ENCODE measurements at places on chromosomes 5 and 9. TPM values are rescaled to one million over a fixed set of nuclear protein-coding genes. Genes with fewer than 3 reads are reported as not detected.

Gene CCDC171
- total RNA-seq = 1.9 TPM

Gene BHMT
- total RNA-seq = not detected

Gene FANCC
- 18.2 TPM for total RNA-seq

Gene NFIB
- not detected for total RNA-seq

Gene LECT2
- total RNA-seq = not detected

Gene OR1Q1
- not detected for total RNA-seq

Gene PCDHA6
- not detected for total RNA-seq

Gene HAVCR2
- total RNA-seq = 77.6 TPM

Gene TRPM3
- total RNA-seq = not detected

Gene NME5
- total RNA-seq = not detected

Gene ODF2
- 77.5 TPM for total RNA-seq

Gene TXNDC8
- not detected for total RNA-seq

Gene VAV2
- 10.3 TPM for total RNA-seq

DNA sequence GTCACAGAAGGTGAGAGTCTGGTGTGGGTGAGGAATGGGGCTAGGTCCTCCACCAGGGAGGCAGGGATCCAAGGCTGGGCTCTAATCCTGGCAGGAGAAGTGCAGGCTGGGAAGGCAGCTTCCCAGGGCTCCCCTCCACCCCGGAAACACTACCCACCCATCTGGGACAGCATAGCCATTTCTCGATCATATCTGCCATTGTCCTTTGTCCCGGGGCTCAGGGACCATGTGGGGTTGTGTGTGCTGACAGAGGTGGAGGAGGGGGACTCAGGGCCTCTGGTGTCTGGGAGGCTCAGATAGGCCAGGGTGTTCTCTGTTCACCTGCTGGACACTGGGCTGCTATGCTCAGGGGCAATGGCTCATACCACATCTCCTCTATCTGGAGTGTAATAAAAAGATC is 32.2 kb upstream of the STRBP start:
- DNase-seq = no peak

DNA sequence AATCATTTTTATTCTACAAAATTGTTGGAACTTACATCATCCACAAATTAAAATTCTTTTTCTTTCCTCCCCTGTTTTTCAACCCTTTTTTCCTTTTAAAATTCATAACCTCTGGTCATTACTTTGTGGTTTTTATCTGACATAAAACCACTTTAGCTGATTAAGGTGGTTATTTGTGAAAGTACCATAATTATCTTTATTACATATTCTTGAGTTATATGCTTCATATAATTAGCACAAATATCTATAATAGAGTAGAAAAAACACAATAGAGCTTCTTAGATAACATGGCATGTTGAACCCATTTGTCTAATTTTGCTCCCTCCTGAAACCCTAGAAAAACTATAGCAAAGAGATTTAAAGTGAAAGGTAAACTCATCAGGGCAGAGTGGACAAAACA is 22.9 kb upstream of the PPIC start:
- no peak for DNase-seq

DNA sequence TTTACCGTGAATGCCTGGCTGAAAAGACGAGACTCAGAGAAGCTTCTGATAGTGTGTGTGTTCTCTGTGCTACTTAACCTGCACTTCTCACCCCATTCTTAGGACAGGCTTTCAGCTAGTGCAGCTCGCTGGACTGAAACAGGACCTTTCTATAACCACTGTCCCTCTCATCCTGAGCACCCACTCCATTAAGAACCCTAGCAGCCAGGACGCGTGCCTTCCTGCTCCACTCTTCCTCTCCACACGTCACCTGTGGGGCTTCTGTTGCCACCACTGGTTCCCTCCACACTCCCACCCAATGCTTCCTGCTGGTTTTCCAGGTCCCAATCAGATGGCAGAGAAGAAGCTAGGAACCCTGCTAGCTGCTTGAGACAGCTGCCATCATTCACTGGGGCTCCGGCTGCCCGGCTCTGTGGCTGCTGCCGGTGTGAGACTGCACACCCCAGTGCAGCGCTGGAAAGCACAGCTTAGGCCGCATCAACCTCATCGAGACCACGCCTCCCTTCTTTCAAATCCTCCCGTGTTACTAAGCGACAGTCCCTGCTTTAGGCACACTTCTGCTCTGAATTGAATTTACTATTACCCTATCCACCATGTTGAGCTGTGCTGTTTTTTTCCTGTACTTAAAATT is 44.0 kb downstream of the RNF130 start:
- no peak for DNase-seq

DNA sequence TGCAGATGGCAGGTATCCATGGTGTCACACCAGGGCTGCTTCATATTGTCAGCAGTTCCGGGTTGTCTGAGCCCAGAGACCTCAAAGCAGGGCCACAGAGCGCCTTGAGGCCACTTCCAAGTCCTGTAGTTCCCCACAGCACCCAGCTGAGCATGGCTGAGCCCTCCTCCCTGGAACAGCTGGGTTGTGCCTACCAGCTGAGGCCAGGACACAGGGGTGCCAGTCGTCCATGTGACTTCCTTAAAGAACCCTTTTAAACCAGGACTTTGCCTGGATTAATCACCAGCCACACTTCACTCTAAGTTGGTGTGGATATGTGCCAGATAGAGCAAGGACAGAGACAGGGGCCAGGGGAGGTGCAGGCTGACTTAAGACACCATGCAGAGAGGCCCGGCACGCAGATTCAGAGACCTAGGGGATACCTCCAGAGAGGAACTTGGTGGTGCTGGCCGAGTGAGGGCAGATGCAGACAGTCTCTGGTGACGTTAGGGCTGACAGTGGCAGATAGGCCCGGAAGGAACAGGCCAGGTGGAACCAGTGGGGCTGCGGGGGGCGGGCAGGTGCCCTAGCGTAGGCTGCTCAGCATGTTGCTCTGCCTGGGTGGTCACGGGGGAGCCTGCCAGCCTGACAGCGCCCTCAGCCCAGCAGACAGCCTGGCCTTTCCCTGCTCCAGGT is 142.7 kb downstream of the CACNA1B start:
- peak; percentile 18 for DNase-seq

- no peak for DNase-seq
Observed at GRCh38 chr5:110623874-110624273, 102.6 kb downstream of the TMEM232 start.

- no peak for DNase-seq
Observed at GRCh38 chr9:136693490-136694162, 6.4 kb upstream of the AGPAT2 start.

GRCh38 chr5:147448766-147449165 is 61.1 kb downstream of the DPYSL3 start:
- no peak for DNase-seq

GRCh38 chr9:115469841-115470240 is 351.9 kb upstream of the TNC start:
- DNase-seq = no peak

DNA sequence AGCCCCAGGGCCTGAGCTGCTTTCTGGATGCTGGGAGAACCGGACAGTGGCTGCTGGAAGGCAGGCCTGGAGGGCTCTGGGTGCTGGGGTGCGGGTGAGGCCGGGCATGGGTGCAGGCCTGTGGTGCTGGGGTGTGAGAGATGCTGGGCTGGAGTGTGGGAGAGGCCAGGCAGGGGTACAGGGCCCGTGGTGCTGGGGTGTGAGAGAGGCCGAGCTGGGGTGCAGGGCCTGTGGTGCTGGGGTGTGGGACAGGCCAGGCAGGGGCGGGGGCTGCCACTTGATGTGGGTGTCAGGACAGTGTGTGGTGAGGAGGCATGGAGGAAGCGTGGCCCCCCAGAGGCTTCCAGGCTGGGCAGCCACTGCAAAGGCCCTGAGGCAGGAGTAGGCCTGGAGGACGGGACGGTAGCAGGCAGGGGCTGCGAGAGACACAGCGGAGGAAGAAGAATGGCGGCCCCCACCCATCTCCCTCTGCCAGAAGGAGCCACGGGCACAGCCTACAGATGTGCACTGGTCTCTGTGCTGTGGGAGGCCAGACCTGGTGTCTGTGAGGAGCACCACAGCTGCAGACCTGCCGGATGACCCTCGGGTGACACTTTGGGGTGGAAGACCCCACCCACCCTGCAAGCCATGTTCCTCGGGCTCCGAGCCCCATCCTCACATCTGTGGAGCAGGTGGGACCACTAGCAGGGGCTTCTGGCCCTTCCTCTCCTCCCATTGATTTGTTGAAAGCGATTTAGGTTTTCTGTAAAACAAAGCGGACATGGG is 9.3 kb downstream of the NKD2 start:
- no peak for DNase-seq

GRCh38 chr9:72023596-72023995 is 36.8 kb downstream of the C9orf57 start:
- DNase-seq = no peak

DNA sequence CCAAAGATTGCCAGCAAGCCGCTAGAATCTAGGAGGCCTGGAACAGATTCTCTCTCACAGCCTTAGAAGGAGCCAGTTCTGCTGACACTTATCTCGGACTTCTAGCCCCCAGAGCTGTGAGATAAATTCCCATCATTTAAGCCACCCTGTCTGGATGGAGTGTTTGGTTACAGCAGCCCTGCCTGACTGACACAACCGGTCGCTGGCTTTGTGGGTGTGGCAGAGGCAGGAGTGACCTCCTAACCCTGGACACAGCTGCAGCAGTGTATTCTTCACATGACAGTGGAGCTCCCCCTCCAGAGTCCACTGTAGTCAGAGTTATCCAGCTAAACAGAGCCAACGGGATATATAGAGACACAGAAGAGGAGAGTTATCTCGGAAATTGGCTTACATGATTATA is 21.2 kb upstream of the IL17B start:
- no peak for DNase-seq

GRCh38 chr5:125316391-125316790 is 570.0 kb upstream of the ZNF608 start:
- DNase-seq = no peak

DNA sequence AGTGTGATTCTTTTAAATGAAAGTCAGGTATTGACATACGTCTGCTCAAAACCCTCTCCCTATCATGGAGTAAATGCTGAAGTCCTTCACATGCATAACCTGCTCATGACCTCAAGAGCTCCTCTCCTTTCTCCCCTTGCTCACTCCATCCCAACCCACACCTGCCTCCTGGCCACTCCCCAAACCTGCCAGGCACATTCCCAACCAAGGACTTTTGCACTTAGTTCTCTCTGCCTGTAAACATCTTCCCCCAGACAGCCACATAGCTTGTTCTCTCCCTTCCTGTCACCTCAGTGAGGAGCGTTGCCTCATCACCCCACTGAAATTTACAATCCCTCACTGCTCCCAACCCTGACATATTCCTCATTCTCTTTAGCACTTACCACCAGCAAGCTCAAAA is 8.7 kb downstream of the SETD9 start:
- DNase-seq = no peak

GRCh38 chr9:34446468-34446891 is 11.9 kb downstream of the FAM219A start:
- no peak for DNase-seq

DNA sequence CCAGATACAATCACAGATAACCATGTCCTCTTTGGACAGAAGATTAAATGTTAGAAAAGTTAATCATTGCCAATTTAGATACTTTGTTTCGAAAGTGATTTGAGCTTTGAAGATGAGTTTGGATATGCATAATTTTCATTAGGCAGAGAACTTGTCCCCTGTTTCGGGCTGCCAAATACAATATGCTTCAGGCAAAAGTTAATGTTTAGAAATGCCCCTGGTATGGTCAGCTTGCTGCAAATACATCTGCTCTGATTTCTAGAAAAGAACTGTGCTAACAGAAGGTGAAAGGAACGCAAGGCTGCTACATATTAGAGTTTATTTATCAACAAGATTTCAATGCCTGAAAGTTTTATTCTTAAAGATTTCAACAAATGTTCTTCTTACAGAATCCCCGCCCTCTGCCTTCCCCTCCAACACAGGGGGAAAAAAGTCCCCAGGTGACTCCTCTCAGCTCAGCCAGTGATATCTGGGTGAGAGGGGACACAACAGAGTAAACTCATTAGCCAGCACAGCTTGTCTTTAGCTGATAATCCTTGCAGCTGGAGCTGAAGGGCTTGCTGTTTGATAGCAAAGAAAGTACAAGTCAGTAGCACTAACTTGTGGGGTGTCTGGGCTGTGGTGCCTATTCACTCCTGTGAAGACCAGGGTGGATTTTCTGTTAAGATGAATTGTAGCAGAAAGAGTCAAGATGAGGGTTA is 435.7 kb downstream of the DMAC1 start:
- DNase-seq = no peak

- DNase-seq = no peak
Observed at GRCh38 chr9:27117489-27118135, 8.6 kb downstream of the TEK start.

- no peak for DNase-seq
Observed at GRCh38 chr9:82148901-82149461, 160.4 kb downstream of the SPATA31D1 start.

GRCh38 chr5:145245354-145245753 is 589.8 kb downstream of the PRELID2 start:
- DNase-seq = no peak

GRCh38 chr9:34986540-34987047 is 3.0 kb upstream of the DNAJB5 start:
- DNase-seq = peak; percentile 57

GRCh38 chr9:69797675-69798074 is 22.9 kb upstream of the CFAP95 start:
- no peak for DNase-seq

GRCh38 chr9:4517274-4517673 is 27.0 kb downstream of the SLC1A1 start:
- DNase-seq = no peak

- no peak for DNase-seq
Observed at GRCh38 chr5:73673161-73673591, 47.2 kb downstream of the ARHGEF28 start.

DNA sequence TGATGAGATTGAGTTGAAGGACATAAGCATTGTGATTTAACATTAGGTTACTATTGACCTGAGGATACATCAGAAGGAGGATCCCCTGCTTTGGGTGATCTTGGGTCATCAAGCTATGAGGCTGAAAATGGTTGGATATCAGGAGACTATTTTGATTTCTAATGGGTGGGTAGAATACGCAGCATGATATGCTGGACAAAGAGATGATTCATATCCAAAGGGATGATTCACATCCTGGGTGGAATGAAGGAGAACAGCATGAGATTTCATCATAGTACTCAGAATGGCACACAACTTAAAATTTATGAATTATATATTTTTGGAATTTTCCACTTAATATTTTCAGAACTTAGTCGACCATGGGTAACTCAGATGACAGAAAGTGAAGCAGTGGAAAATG is 1759.5 kb upstream of the C9orf72 start:
- no peak for DNase-seq

- DNase-seq = no peak
Observed at GRCh38 chr9:97788763-97789663, 64.0 kb upstream of the FOXE1 start.
